CD4-positive, alpha-beta T cell treated with Interleukin-6 at 100 ng/mL for 8 hours (primary cell): ENCODE measurements at places on chromosomes 3 and 15.

DNA sequence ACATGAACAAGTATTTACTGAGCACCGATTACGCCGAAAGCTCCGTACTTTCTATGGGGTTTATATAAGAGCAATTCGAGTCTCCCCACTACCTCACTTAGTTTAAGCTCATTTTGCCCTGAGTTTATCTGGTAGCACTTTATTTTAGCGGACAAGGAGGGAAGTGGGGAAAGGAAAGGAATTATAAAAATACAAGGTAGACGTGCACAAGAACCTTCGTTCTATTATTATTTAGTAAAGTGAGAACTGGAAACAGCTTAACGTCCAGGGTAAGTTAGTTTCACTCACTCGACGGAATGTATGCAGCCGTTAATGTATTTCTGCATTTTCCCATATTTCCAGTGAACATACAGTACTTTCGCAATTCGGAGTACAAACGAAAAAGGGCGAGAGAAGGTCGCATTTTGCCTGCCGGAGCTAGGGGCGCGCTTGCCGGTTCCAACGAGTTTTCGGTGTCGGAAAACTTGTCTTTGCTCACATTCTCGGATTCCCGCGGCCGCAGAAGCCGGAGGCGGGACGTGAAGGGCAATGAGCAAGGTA, 1.2 kb upstream of the STT3B start:
- DNase-seq = no peak

GRCh38 chr3:182305881-182306665, 487.2 kb upstream of the ATP11B start:
- no peak for DNase-seq

- no peak for DNase-seq
These were observed 61.6 kb downstream of the TPRG1 start for GRCh38 chr3:189233225-189233858.

- DNase-seq = no peak
These were observed 219.5 kb downstream of the PLCH1 start for GRCh38 chr3:155525324-155525833.

DNA sequence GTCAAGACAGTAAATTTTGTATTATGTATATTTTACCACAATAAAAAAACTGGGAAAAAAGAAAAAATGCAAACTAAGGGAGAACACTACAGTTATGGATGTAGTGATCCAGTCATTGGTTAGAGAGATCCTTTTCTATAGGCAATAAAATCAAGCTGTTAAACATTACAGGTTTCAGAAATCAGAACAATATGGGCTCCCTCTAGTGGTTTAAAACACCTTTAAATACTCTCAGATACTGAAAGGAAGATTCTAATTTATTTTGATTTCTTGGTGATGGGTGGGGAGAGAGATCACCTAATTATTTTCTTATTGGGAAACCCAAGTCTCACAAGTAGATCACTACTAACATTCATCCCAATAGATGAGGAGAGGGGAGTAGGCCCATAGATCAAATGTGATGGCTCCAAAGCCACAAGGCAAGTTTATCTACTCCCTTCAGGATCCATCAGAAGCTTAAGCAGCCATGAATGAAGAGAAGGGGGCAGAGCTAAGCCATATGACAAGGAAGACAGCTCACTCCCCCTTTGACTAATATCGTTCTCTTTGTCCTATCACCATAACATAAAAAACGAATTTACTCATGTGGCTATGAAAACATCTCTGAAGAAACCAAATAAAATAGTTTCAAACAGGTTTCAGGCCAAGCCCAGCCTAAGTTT, 118.6 kb downstream of the ANO10 start:
- DNase-seq = peak; percentile 47

DNA sequence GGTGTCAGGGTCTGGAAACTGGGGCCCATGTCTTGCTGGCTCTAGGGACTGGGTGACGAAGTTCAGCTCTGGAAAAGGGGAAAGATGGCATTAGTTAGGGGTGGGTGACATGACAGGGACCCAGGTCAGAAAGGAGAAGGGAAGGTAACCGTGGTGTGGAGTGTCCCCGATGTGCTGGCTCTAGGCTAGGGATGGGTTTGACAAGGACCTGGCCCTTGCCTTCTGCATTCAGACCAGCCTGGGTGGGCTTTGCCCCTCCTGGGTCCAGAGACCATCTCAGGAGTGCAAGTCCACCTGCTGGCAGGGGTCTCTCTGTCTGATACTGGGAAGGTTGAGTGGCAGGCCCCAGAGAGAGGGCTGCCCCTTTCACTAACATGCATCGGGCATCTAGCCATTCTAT, 28.7 kb upstream of the ATP2B2 start:
- no peak for DNase-seq

DNA sequence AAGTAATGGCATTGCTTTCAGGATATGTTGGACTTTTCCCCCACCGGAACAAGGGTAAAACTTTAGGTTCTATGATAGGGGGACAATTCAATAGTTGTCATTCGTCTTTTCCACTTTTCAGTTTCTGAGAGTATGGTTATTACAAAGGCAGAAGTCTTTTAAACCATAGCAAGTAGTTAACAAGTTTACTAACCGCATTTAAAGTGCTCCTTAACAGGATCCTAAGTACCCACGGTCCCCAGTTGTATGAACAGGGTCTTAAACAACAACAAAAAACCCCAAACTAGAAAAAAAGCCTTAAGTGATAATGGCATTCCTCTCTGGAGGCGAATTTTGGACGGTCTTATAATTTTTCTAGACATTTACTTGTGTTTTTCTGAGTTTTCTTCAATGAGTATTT, 831 bp downstream of the IFT57 start:
- no peak for DNase-seq

GRCh38 chr15:25250906-25251622, 187.8 kb downstream of the UBE3A start:
- DNase-seq = no peak

DNA sequence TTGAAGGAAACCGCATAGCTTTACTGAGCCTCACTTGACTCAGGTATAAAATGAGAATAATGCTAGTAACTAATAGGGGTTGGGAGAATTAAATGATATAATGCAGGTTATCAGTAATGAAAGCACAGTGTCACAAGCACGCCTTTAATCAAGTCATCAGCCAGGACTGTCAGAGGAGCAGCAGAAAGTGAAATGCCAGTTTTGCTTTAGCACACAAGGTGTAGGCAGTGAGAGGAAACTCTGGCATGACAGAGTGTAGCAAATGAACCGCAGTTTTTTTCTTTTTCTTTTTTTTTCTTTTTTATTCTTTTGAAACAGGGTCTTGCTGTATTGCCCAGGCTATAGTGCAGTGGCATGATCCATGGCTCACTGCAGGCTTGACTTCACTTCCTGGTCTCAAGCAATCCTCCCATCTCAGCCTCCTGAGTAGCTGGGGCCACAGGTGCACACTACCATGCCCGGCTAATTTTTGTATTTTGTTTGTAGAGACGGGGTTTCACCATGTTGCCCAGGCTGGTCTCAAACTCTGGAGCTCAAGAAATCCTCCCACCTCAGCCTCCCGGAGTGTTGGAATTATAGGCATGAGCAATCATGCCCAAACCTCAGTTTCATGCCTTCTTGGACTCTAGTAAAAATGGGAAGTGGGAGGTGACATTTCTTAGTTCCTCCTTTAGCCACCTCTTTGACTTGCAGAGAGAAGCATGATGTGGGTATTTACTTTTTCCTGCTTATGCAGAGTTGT, 9.7 kb upstream of the SCAANT1 start:
- no peak for DNase-seq

- DNase-seq = no peak
These were observed 205.6 kb downstream of the NECTIN3 start for GRCh38 chr3:111277226-111277625.

- peak; percentile 30 for DNase-seq
These were observed 806 bp downstream of the KLHL25 start for GRCh38 chr15:85793641-85794597.

GRCh38 chr3:157573281-157573680, 70.1 kb upstream of the VEPH1 start:
- no peak for DNase-seq

DNA sequence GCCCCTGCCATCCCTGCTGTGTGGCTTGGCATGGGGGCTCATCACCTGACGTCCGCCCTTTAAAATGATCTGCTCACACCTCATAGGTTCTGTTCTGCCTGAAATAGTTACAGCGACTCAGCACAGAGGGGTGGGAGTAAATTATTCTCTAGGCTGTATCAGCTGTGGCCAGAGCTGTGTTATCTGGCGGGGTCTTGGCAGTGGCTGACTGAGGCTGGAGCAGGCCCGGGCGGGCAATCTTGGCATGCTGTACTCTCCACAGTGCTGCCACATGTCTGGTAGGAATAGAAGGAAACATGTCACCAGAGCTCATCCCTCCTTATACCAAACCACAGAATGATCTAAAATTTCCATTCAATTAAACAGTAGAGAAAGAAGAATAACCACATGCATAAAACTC, 499.9 kb upstream of the LMCD1 start:
- no peak for DNase-seq

- DNase-seq = no peak
These were observed 56.4 kb downstream of the PRKCI start for GRCh38 chr3:170278627-170279026.

GRCh38 chr3:151002003-151002981, 29.8 kb upstream of the CLRN1 start:
- no peak for DNase-seq
